ENCODE measurements at places on chromosomes 7 and 10.

GRCh38 chr10:2964632-2965296 lies 102.6 kb upstream of the PFKP start:
- no peak for DNase-seq

- peak; percentile 45 for DNase-seq
Measured at GRCh38 chr7:106153891-106154449, 41.9 kb upstream of the SYPL1 start.

GRCh38 chr10:125538947-125539731 lies 143.8 kb downstream of the TEX36 start:
- DNase-seq, result peak; percentile 5

GRCh38 chr7:13333371-13333770 lies 645.9 kb downstream of the ARL4A start:
- DNase-seq, result no peak

DNA sequence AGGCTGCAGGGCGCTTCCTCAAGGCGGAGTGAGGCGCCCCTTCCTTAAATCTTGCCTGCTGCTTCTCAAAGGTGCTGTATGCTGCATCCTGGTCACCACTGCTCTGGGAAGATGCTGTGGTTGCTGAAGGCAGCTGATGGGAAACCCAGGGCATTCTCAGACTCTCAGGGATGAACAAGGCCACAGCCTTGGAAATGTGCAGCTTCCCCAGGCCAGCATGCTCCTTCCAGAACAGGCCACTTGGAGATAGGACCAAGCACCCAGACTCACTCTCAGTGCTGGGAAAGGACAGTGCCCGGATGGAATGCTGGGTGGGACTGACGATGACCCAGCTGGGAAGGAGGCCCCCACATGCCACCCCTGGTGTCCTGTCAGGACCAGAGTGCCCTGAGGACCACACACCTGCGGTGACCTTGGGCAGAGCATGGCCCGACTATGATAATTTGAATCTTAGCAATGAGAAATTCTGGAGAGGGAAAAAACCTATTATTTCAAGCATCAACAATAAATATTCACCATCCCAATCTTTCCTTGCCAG lies 235.5 kb downstream of the TNS3 start:
- no peak for DNase-seq

- no peak for DNase-seq
Measured at GRCh38 chr10:98269435-98269912, 1.5 kb upstream of the LOXL4 start.

DNA sequence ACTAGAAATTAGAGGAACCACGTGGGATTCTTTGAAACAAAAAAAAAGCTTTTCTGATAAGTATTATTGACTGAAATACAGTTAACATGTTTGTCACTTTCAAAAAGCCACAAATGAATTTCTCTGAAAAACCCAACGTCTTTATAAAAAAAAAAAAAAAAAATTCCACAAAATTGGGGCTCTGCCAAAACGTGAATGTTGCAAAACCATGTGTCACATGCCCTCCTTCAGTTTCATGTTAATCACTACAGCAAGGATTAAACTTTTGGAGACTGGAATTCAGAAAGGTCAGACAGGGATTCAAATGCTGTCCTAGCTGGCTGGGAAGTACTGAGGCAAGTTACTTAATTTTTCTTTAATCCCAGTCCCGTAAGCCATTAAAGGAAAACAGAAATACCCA lies 278.0 kb upstream of the KLF14 start:
- no peak for DNase-seq

- no peak for DNase-seq
Measured at GRCh38 chr10:103197903-103198302, 4.8 kb upstream of the NT5C2 start.

GRCh38 chr10:70678757-70679489 lies 6.6 kb downstream of the ADAMTS14 start:
- no peak for DNase-seq

DNA sequence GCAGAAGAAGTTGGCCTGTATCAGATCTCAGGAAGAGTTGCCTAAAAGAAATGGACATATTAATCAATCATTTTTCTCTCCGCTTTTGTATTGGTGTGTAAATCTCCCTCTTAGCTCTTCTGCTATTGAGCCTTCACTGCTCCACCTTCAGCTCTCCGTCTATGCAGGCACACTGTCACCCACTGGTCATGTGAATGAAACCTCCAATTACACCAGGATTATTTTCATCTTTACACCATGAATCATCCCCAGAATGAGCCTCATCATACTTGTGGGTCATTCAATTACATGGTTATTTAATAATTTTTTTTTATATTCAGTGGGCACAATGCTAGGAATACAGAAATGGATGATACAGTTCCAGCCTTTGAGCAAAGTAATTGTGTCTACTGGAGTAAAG lies 92.6 kb downstream of the LRRC4 start:
- DNase-seq, result no peak

- DNase-seq, result no peak
Measured at GRCh38 chr7:47896809-47897423, 51.4 kb downstream of the PKD1L1 start.
